Lower lobe of right lung (tissue), 2 donors: ENCODE measurements at places on chromosomes 12 and 14. TPM values are rescaled to one million over a fixed set of nuclear protein-coding genes. Genes with fewer than 3 reads are reported as not detected.

The MANSC4 gene
- not detected for total RNA-seq

The HOXC9 gene
- not detected for total RNA-seq

The SEC23A gene
- 56.7 TPM for total RNA-seq

The ZC2HC1C gene
- 4.7 TPM for total RNA-seq

DNA sequence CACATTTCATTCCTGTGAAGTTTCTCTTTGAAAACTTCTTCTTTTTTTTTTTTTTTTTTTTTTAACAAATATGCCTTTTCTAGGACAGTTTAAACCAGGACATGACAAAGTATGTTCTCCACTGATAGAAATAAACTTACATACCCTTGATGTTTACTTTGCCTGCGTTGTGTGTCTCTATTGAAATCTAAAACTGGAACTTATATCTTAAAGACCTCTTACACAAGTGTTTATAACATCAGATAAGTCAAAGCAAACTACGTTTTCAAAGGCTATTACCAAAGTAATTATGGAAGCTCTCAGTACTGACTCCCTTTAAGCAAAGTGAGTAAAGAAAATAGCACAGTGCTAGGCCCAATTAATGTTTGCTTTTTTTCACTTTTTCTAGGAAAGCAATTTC lies 30.6 kb upstream of the ISM2 start:
- DNase-seq, result no peak

DNA sequence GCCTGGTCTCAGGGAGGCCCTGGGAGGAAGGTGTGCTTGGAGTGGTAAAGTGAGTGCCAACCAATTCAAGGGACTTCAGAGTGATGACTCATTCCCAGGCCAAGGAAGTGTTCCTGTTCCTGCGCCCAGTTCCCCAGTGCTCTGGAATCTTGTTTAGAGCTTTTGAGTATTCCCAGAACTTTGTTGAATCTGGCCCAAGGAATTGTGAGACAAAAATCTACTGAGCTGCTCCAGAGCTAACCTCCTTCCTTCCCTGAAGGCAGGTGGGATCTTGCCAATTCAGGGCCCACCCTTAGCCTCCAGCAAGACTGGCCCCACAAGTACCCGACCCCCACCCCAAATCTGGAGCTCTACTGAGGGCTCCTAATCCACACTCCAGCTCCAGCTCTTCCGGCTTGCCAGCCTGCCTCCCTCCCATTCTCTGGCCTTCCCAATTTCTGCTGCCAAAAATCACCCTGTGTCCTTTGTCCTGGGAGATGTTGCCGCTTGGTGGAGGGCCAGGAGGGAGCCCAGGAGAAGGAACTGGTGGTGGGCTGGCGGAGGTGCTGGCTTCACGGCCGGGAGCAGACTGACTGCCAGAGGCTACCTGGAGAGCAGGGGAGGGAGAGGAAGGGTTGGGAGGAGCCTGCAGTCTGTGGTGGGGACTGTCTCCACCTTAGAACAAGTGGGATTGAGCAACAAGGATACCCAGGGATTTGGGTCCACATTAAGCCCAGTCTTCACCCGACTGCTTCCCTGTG lies 2.0 kb upstream of the ATN1 start:
- DNase-seq, result peak; percentile 70

GRCh38 chr14:55332654-55333570 lies 61.7 kb downstream of the FBXO34 start:
- DNase-seq, result no peak

GRCh38 chr14:100314724-100315123 lies 8.4 kb upstream of the SLC25A47 start:
- DNase-seq, result no peak

- DNase-seq, result peak; percentile 30
These were observed 21.6 kb downstream of the GPR132 start for GRCh38 chr14:105043641-105044040.

DNA sequence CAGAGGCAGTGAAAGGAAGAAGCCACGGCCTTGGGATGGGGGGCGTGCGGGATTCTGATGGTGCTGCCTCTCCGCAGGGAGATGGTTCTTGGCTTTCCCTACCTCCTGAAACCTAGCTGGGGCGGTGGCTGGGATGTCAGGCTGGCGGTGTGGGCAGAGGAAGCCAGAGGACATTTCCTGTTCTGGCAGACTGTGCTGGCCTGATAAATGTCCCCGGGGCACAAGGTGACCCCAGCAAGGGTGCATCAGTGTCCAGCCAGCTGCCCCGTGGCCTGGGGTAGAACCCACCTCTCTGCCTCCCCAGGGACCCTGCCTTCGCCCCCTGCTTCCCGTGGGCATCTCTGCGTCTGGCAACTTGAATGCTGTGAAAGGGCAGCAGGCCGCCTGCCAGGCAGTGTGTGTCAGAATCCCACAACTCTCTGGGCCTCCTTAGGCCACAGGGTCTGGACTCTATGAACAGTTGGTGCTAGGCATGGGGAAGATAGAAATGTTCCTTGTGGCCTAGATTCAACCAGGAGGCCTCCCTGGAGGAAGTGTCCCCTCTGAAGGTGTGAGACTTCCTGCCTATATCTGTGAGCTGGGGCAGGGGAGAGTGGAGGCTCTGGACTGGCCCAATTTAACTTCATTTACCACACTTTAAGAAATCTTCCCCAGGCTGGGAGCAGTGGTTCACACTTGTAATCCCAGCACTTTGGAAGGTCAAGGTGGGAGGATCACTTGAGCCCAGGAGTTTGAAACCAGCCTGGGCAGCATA lies 4.9 kb downstream of the SH2B3 start:
- DNase-seq, result peak; percentile 48

DNA sequence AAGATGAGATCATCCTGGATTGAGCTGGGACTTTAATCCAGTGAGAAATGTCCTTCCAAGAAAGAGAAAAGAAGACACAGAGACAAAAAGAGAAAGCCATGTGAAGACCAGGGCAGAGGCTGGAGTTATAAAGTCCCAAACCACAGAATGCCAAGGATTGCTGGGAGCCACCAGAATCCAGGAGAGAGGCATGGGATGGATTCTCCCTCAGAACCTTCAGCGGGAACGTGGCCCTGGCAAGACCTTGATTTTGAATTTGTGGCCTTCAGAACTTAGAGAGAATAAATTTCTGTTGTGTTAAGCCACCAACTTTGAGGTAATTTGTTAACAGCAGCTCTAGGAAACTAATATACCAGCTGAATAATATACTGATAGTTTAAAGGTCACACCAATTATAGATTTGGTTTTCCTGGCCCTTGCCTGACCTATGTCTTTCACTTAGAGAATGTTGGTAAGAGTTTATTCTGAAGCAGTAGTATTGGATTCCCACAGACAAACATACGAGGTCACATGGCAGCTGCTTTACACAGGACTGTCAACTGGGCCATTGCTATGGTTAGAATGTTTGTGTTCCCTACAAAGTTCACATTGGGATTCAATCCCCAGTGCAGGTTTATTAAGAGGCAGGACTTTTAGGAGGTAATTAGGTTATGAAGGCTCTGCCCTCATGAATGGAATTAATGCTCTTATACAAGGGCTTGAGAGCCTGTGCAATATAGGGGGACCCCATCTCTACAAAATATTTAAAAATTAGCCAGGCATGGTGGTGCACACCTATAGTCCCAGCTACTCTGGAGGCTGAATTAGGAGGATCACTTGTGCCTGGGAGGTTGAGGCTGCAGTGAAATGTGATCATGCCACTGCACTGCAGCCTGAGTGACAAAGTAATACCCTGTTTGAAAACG lies 156.5 kb upstream of the EEA1 start:
- DNase-seq, result no peak

- no peak for DNase-seq
These were observed 497.1 kb downstream of the RPS29 start for GRCh38 chr14:49089107-49089506.

DNA sequence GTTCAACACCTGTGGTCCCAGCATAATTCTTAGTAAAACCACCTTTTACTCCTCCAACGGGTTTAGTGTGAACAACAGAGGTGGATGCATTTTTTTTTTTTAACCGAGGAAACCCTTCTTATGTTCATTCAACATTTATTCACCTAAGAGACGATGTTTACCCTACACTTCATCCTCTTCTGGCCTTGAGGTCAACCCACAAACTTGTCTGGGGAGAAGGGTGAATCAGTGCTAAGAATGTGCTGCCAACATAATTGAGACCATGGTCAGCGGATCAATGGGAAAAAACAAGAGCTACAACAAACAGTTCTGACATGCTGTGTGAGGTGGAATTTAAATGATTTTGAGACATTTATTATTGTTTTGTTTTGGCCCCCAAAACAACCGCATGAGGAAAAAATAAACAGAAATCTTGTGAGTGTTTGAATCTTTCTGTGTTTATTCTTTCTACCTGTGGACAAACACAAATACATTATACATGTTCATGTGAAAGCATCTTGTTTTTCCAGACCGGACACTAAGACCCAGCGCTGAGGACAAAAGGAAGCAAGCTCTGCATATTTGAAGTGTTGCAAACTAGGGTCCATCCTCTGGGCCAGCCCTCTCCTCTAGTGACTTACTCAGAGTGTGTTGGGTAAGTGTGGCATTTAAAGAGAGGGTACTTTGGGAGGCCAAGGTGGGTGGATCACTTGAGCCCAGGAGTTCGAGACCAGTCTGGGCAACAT lies 5.1 kb upstream of the USP30 start:
- no peak for DNase-seq

GRCh38 chr12:121766290-121767039 lies 27.0 kb downstream of the RHOF start:
- DNase-seq, result no peak

DNA sequence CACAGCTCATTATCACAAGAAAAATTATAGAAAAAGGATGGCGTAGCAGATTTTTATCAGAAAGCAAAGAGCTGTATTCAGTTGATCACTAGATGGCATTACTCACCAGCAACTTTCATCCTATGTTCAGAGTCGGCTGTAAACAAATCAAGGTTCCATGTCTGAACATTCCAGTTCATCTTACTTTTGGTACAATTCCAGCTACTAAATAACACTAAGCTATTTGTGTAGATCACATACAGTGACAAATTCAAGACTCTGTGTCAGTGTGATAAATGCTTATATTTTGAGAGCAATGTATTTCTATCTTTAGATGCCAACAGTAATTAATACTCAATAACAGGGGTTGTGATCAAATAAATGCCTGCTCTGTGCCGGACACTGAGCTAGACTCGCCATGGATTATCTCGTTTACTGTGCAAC lies 30.1 kb downstream of the NRDE2 start:
- no peak for DNase-seq

GRCh38 chr14:99564256-99564925 lies 39.6 kb downstream of the CCDC85C start:
- DNase-seq, result no peak

- peak; percentile 79 for DNase-seq
These were observed 1.0 kb upstream of the GPD1 start for GRCh38 chr12:50102646-50103309.

- DNase-seq, result no peak
These were observed 3.9 kb upstream of the KRT79 start for GRCh38 chr12:52837781-52838608.

DNA sequence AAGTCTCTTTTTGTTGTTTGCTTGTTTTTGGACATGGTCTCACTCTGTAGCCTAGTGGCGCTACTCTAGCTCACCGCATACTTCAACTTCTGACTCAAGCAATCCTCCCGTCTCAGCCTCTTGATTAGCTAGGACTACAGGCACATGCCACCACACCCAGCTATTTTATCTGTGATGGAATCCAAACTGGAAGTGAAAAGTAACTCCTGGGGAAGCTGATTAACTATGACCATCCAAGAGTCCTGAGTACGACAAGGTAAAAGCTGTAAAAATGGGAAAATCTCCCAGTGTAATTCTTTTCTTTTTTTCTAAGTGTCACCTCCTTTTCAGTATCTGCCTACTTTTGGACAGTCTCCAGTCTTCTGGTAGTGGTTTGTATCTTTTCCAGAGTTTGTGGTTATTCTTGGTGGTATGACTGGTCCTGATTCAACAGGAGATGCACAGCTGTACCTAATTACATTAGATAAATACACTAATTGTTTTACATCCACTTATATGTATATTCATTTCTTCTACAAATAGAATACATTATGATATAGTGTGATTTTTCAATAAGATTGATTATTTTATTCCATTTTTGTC lies 97.8 kb downstream of the SLC6A15 start:
- DNase-seq, result no peak

DNA sequence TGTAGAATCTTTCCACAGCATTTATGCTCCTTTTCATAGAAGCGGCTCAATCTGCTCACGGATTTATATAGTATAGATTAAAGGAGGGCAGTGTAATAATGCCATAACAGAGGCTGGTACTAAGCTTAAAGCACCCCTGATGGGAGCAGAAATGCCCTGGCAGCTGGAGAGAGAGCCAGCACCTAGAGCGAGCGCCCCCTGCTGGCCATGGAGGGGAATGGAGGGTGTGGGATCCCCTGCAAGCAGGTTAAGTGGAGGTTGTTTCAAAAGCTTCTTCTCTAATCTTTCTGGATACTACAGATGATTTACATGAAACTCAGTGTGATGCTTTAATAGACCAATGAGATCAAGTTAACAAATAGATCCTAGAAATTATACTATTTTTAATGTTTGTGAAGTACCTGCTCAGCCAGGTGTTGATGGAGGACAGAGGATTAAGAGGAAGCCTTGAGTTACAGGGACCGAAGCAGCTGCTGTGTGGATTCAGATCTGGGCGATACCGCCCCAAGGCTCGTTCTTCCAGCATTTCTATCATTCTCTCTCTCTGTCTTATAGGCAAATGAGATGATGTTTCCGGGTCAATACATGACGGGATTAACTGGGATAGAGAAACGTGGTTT lies 1519.3 kb upstream of the TMEM132C start:
- DNase-seq, result peak; percentile 63

DNA sequence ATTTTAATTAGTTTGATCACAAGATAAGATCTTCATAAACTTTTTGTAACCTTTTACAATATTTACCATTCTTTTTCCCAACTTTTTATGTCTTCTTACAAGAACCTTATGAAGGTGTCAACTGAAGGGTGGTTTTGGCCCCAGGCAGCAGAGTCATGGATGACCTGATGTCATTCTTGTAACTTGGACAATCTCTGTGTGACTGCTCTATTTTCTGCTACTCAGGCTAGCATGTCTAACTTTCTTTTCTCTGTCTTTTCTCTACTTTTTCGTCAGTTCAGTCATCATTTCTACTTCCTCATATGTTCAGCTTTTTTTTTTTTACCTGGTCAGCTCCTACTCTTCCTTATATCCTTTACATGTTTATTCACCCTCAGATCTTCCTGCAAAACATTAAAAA lies 150.7 kb upstream of the PTPRQ start:
- DNase-seq, result no peak

DNA sequence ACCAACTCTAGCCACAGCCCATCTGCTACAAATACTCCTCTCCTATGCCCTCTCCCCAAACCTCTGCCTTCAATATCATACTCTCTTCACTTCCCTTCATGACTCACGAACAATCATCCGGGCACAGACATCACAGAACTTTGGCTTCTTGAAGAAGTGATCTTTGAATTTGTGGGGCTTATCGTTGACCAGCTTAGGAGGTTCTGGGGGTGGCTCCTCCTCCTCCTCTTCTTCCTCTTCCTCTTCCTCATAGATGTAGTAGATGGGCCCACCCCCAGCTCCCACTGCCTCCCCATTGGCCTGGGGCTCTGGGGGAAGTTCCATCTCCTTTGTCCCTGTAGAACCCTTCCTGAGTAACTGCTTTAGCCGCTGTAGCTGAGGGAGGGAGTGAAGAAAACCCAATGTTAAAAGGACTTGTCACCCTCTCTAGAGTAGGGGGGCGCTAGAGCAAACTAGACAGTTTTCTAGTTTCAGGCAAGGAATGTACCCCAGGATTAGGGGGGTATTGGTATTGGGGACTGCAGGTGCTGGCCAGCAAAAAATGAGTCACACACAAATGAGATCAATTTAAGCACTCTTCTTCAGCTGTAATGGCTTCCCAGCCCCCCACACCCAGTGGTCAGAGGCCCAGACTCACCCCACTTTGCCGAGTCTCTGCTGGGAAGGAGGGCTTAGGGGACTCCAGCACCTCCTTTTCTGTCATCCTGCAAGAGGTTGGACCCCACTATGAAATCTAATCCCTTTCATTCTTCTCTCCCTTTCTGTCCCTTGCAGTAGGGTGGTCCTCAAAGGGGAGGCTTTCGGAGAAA lies 1.8 kb downstream of the STAC3 start:
- DNase-seq, result no peak
